ENCODE measurements at places on chromosomes 7 and 10.
A peak's percentile ranks its signal among the peaks of the same experiment; 100 is the strongest.

GRCh38 chr7:29976673-29977415, 12.8 kb downstream of the SCRN1 start:
- H3K36me3 ChIP-seq, result no peaks in the 10 kb centered on the region
- no peak for DNase-seq
- H3K4me3 ChIP-seq, result no peak overlapping the region
- H3K27me3 ChIP-seq, result no peaks in the 10 kb centered on the region
- H3K27ac ChIP-seq, result no peak overlapping the region
- peaks cover 17% of the 10 kb centered on the region for H3K4me1 ChIP-seq

DNA sequence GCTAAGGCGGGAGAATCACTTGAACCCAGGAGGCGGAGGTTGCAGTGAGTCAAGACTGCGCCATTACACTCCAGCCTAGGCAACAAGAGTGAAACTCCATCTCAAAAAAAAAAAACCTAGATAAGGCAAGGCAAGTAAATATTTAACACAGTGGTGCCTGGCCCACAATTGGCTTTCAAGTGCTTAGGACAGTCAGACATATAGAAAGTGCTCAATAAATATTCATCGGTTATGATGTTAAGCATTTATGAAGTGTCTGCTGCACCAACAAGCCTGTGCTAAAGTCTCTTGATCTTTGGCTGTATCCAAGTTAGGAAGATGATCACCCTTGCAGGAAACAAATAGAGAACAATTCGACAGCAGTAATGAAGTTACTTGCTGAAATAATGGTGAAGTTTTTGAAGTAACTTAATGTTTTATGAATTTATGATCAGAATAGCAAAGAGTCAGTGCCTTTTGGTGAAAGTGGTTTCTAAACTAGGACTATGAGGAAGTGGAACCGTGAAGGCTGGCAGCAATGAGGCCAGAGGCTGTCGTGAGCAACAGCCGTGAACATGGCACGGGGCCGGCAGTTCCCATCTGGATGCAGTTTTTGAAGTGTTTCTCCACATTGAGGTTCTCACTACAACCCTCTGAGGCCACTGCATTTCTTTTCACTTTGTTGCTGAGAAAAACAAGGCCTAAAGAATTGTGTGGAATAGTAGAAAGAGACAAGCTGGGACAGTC, 48.1 kb upstream of the GATA3 start:
- DNase-seq, result no peak
- no peak overlapping the region for H3K4me3 ChIP-seq
- H3K27me3 ChIP-seq, result no peaks in the 10 kb centered on the region
- H3K4me1 ChIP-seq, result no peaks in the 10 kb centered on the region
- peaks cover 17% of the 10 kb centered on the region for H3K36me3 ChIP-seq

DNA sequence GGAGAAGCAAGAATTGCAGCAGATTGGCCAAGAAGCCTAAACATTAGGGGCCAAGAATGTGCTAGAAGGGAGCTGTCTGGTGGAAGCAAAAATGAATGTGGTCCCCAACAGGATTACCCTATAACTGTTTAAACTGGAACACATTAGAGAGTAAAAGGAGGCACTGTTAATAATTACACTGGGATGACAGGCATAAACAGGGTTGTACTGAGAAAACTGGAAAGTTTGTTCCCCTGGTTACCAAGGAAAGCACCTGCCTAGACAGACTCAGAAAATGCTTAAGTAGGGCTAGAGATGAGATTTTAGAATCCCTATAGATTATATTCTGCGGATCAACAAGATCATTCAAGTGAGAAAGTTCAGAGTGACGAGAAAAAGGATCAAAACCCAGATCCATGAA, 100.8 kb downstream of the CTTNBP2 start:
- peaks cover 21% of the 10 kb centered on the region for H3K4me1 ChIP-seq

DNA sequence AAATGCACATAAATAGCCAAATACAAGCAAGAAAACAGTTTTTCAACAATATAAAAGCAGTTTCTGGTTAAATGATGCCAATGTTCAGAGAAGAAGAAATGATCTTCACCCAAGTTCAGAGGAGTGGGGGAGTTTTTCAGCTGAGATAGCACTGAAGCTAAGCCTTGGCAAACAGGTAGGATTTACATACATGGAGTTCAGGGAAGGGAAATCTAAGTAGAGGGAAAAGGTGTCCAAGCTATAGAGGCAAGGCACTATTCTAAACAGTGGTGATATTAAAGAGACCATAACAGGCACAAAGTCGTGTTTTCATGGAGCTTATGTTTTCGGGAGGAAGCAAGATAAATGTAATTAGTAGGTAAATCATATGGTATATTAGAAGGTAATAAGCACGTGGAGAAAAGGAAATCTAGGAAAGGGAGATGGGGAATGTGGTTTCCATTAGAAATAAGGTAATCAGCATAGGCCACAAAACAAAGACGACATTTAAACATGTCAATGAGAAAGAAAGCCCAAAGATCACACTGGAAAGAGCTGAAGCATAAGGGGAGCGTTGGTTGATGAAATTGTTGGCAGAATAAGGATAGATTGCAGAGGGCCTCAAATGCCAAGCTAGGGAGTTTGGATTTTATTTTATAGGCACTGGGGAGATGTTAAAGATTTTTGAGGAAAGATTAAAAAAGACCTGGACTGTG, 704.3 kb downstream of the MAGI2 start:
- DNase-seq, result no peak
- no peak overlapping the region for H3K27ac ChIP-seq
- H3K36me3 ChIP-seq, result no peaks in the 10 kb centered on the region
- H3K4me3 ChIP-seq, result no peak overlapping the region

DNA sequence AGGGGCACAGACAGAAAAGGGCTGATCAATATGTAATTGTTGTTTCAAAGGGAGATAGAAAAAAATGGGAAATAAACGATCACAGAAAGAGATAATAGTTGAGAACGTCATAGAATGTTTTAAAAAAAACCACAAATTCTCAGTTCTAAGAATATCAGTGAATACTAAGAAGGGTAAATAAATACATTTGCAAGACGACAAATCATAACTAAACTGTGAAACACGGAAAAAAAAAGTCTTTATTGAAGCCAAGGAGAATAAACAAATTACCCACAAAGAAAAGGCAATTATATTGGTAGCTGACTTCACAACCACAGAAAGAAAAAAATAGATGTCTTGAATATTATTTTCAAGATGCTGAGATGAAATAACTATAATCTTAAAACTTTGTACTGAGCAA, 305.2 kb upstream of the STEAP1 start:
- DNase-seq, result no peak
- H3K4me3 ChIP-seq, result no peak overlapping the region
- H3K36me3 ChIP-seq, result no peaks in the 10 kb centered on the region
- H3K27ac ChIP-seq, result no peak overlapping the region

- H3K27ac ChIP-seq, result no peak overlapping the region
- no peaks in the 10 kb centered on the region for H3K4me1 ChIP-seq
- no peaks in the 10 kb centered on the region for H3K36me3 ChIP-seq
- no peak overlapping the region for H3K4me3 ChIP-seq
These were observed 45.4 kb downstream of the ASB13 start for GRCh38 chr10:5620966-5621365.

DNA sequence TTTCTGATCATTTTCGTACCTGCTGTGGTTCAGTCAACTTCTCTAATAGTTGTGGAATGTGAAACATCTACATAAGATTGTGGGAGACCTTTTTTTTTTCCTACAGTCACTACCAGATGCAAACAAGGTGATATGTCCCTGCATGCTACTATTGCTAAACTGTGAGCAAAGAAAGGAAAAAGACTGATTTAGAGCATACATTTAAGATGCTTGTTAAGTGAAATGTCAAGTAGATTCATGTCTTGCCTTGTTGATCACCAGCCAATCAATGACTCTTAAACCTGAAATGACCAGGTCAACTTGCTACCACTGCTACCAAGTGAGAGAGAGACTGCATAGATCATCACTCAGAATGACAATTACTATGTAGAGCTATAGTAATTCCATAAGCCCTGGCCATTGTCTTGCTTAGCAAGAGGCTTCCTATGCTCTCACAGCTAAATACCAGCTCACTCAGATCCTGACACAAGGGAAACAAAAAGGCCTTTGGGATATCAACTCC, 84.3 kb upstream of the SKAP2 start:
- H3K36me3 ChIP-seq, result no peaks in the 10 kb centered on the region
- DNase-seq, result no peak
- no peak overlapping the region for H3K4me3 ChIP-seq
- H3K4me1 ChIP-seq, result no peaks in the 10 kb centered on the region
- H3K27ac ChIP-seq, result no peak overlapping the region

DNA sequence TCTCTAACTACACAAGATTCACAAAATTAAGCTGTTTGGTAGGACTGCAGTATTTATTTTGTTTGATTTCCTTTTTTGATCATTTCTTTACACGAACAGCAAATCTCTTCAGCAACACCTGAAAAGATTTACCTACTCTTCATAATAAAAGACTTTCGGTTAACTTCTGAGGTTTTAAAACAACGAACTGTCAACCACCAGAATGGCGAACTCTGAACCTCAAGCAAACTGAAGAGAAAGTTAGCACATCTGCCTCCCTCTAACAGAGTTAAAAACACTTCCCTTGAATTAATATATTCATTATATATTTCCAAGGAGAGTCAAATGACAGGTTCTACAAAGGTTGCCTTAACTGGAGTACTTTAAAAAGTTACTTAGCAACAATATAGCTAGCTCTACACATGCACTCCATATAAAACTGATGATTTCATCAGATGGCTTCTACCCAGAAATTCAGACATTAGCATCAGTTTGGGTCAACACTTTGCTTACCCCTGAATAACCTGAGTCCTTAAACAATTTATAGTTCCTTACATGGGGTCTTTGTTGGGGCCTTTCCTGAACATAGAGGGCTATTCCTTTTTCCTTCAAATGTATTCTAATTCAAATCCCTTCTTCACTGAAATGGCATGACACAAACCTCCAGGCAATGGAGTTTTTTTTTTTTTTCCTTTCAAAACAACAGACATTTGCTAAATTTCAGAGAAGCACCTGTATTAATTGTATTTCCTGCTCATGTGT, 118.3 kb downstream of the SEM1 start:
- H3K4me1 ChIP-seq, result no peaks in the 10 kb centered on the region
- no peak overlapping the region for H3K4me3 ChIP-seq
- no peak overlapping the region for H3K27ac ChIP-seq

- H3K4me1 ChIP-seq, result no peaks in the 10 kb centered on the region
- H3K36me3 ChIP-seq, result no peaks in the 10 kb centered on the region
- DNase-seq, result no peak
These were observed 41.0 kb upstream of the STRIP2 start for GRCh38 chr7:129393255-129393654.

DNA sequence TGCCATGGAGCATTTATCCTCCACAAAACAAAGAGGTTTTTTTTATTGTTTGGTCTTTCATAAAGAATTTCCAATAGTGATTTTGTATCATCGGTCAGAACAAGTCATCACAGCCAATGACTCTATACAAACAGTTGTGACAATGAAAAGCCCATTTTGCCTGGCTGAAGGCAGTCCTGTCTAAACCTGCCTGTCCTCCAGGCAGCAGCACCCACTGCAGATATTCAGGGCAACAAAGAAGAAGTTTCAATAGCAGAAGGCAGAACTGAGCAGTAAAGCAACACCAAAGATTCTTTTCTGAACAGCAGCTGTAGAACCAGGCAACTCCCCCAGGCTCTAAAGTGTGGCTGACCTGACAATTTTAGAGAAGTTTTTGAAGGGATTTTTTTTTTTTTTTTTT, 169.4 kb downstream of the FGFR2 start:
- no peak for DNase-seq
- no peaks in the 10 kb centered on the region for H3K4me1 ChIP-seq
- H3K4me3 ChIP-seq, result no peak overlapping the region
- no peaks in the 10 kb centered on the region for H3K27me3 ChIP-seq
- H3K27ac ChIP-seq, result no peak overlapping the region
- H3K36me3 ChIP-seq, result no peaks in the 10 kb centered on the region

DNA sequence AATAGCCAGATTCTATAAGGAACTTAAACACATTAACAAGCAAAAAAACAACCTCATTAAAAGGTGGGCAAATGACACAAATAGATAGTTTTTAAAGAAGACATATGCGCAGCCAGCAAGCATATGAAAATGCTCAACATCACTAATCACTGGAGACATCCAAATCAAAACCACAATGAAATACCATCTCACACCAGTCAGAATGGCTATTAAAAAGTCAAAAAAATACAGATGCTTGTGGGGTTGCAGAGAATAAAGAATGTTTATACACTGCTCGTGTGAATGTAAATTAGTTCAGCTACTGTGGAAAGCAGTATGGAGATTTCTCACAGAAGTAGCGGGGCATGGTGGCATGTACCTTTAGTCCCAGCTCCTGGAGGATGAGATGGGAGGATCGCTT, 164.0 kb downstream of the CHRM2 start:
- H3K4me3 ChIP-seq, result no peak overlapping the region
- DNase-seq, result no peak
- no peaks in the 10 kb centered on the region for H3K4me1 ChIP-seq
- no peak overlapping the region for H3K27ac ChIP-seq

GRCh38 chr7:129167817-129168216, 20.6 kb upstream of the SMO start:
- H3K27ac ChIP-seq, result no peak overlapping the region
- H3K36me3 ChIP-seq, result no peaks in the 10 kb centered on the region
- H3K27me3 ChIP-seq, result no peaks in the 10 kb centered on the region
- H3K4me1 ChIP-seq, result peaks cover 17% of the 10 kb centered on the region

DNA sequence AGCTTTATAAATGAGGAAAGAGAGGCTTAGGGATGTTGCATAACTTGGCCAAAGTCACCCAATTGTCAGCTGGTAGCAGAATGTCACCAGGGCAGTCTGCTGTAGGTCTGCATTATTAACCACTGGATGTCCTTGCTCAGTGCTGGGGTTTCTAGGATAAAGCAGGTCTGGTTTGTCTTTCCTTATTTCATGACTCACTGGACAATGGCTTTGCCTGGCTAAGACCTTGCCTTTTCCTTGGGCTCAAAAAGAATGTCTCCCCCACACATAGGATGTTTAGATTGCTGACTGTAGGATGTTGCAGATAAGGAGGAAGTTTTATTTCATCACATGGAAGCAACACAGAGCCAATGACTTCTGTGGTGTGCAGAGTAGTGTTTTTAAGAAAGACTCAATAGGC, 29.4 kb downstream of the WDFY4 start:
- H3K27ac ChIP-seq, result no peak overlapping the region
- H3K27me3 ChIP-seq, result no peaks in the 10 kb centered on the region
- DNase-seq, result no peak
- no peak overlapping the region for H3K4me3 ChIP-seq

DNA sequence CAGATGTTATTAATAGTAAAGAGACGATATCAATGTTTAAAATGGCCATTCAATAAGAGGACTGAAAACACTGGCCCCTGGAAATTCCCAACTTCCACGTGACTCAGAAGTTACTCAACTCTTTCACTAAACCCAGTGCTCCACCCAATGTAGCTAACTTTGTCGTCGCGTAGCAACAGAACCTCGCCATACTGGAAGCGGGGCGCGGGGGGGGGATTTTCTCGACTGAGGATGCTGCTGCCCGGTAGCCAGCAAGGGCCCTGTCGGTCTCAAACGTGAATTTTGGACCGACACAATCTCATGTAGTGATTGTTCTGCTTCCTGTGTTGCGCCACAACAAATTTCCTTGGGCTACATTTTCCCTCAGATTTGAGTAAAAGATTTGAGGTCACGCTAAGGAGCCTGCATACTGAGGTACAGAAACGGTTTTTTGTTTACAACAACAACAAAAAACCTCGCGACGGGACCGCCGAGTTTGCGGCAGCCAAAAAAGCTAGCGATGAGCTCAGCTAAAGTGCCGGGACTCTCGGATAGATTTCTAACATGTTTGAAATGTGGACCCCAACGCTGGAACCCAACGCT, 977 bp upstream of the SFR1 start:
- H3K27me3 ChIP-seq, result no peaks in the 10 kb centered on the region
- no peaks in the 10 kb centered on the region for H3K4me1 ChIP-seq
- H3K4me3 ChIP-seq, result peak overlapping the region; percentile 69
- peak; percentile 97 for DNase-seq
- no peaks in the 10 kb centered on the region for H3K36me3 ChIP-seq
- peak overlapping the region; percentile 99 for H3K27ac ChIP-seq
